ENCODE measurements at places on chromosomes 5 and 9.

DNA sequence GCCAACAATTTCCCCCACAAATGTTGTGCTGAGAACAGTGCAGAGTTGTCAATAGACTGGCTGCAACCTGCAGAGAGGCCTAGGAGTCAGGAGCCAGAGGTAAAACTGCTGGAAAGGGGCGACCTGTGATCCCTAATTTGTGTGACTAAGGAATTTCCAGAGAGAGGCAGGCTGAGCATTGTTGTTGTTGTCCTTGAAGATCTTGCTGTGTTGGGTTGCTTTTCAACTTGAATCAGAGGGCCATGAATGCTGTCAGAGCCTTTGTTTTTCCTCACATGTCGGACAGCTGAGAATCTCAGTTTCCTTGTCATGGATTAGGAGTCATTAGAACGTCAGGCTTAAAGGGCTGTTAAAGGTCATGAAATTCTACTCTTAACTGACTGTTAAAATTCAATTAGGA, 134.6 kb upstream of the ASTN2 start:
- no peak for DNase-seq

DNA sequence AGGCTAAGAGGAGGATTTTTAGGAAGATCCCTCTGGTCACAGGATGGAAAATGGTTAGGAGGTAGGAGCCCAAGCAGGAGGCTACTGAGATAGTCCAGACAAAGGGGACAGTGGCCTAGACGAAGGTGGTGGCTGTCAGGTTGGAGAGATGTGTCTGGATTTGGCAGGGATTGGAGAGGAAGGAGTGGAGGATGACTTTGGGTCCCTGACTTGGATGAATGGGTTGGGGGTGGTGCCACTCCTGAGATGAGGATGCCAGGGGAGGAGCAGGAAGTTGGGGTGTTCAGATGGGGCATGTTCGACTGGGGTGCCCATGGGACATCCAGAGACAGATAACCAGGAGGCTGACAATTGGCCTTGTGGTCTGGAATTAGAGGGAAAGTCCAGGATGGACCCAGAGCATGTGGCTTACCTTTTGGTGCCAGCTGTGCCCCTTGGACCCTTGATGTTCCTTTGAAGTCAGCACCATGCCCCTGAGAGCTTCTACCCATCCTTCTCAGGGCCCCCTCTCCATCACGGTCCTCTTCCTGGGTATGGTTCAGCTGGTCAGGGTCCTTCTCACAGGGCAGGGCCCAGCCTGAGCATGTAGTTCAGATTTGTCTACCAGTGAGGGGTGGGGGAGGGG, 15.1 kb upstream of the IGFBPL1 start:
- no peak for DNase-seq

GRCh38 chr5:135272311-135272805, 126.7 kb downstream of the MACROH2A1 start:
- no peak for DNase-seq

DNA sequence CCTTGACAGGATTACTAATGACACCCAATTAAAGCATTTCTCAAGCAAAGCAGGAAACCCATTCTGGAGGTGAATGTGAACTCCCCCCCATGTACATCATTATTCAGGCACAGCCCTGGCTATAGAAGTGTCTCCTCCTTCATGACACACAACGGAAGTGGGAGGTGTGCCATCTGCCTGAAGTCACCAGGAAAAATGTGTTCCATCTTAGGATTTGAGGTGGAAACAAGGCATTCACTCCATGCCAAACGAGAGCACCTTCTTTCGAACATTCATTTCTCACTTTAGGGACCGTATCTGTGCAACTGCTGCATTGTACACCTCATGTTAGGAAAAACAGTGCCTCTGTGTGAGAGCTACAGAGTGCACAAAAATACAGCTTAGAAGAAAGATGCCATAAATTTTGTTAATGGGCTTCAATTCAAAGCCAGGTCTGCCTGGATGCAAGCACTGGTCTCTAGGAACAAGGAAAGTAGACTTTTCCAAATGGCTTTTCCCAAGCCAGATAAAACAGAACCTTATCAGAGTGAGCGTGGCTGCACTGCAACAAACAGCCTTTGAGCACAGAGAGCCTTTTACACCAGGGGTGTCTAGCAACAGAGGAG, 19.4 kb downstream of the GOLM1 start:
- DNase-seq = no peak

- DNase-seq = no peak
Measured at GRCh38 chr9:127360250-127360649, 36.7 kb upstream of the SLC2A8 start.

DNA sequence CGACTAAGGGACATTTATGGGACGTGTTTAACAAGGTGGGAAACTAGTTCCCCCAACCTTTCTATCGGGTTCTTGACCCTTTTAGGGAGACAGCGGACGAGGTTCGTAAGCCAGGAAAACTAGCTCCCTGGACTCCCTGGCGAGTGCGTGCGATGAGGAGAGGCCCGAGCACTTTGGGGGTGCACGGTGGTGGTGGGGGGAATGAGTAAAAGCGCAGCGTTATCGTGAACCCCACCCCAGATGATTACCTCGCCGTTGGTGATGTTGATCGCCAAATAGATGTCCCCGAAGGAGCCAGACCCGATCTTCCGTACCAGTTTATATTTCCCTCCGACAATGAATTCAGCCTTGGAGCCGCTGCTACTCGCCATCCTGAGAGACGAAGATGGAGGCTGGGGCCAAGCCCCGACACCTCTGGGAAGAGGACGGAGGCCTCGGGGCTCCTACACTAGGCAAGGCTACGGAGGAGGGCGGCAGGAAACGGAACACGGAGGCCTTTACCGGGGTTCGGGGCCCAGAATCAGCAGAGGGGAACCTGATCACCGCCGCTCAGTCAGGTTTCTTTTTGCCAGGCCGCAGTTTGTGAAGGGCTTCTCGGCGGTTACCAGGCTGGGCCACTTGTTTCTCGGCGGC, 529 bp downstream of the CSNK1A1 start:
- DNase-seq = no peak

DNA sequence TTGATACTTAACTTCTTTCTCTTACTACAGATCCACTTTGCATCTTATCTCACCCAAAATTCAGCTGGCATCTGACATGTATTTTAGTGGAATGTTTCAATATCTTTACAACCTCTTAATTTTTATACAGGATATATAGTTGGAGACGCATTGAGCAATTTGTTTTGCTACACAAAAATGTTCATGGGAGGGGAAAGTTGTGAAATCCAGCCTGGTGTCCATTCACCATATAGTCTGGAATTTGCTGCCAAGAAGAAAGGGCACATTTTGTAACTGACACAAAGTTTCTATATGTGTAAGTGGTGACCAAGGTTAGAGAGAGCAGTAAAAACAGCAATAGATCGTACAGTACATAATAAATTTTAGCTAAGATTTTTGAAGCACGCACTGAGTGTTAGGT, 14.0 kb upstream of the CHD1 start:
- DNase-seq = no peak

GRCh38 chr5:122035913-122036312, 42.1 kb downstream of the LOX start:
- no peak for DNase-seq

- DNase-seq = no peak
Measured at GRCh38 chr5:172223901-172224873, 30.2 kb downstream of the EFCAB9 start.

DNA sequence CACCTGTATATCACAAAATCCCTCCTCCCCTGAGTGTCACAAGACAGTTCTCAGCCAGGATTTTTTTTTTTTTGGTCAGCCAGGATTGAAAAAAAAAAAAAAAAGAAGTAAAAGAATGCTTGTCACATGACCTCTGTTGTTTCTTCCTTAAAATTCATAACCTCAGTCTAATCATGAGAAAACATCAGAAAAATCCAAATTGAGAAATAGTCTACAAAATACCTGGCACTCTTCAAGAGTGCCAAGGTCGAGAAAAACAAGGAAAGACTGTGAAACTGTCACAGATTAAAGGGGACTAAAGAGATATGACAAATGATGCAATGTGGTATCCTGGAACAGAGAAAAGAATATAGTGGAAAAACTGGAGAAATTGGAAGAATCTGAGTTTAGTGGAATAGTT, 58.5 kb upstream of the SUB1 start:
- DNase-seq = no peak

DNA sequence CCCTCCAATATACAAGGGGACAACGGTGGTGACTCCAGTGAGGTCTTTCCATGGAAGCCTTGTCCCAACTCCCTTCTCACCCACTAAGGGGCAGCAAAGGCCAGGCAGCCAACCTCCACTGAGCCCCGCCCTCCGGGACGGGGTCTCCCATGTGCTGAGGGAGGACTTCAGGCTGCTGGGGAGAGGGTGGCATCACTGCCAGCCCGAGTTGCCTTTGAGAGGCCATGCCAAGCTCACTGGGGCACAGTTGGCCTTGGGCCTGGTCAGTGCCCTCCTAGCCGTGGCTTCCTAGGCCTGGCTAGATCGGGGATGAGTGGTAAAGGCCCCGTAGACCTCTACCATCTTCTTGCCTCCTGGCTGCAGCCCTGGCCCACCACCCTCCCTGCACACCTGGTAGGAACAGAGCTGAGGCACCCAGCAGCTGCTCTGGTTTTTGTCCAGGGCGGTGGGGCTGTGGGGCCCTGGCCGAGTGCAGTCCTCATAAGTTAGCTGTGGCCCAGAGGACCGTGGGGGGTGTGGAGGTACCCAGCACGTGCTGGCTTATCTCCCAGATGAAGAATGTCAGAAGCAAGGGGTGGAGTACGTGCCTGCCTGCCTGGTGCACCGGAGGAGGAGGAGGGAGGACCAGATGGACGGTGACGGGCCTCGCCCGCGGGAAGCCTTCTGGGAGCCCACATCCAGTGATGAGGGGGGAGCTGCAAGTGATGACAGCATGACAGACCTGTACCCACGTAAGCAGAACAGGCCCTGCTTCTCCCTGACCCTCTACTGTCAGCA, 3.2 kb downstream of the SURF2 start:
- no peak for DNase-seq

GRCh38 chr5:89016741-89017303, 133.8 kb upstream of the MEF2C start:
- no peak for DNase-seq

GRCh38 chr5:18305288-18305924, 671.1 kb downstream of the TAF11L14 start:
- DNase-seq = peak; percentile 49

DNA sequence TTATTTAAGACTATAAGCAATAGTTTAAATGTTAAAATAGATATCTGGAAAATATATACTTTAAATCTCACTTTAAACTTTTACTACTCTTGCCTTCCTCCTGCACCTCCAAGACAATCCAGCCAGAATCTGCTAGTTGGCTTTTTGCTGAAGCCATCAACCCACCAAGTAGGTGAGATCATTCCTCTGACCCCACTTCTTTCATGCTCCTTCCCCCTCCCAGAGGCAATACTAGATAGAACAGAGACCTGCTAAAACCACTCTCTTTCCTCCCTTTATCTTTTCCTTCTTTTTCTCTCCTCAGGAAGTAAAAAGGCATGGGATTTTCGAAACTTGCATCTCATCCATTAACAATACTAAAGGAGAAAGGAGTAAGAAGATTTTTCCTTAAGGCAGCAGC, 30.1 kb upstream of the CAMK4 start:
- DNase-seq = no peak

DNA sequence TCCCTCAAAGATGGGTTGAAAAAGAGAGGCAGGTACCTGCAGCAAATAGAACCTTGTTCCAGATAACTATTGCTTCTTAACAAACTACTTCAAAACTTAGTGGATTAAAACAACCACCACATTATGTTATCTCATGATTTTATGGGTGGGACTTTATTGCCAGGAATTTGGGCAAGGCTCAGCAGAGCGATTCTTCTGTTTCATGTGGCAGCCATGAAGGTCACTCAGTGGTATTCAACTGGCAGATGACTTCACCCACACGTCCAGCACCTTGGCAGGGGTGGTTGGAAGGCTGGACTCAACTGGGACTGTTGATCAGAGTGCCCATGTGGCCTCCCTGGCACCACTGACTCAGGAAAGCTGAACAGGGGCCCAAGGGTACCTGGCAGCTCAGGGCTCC, 112.0 kb downstream of the HSD17B3 start:
- no peak for DNase-seq

- DNase-seq = peak; percentile 43
Measured at GRCh38 chr9:128254855-128255759, 20.7 kb downstream of the GOLGA2 start.

- no peak for DNase-seq
Measured at GRCh38 chr5:10532421-10532820, 31.4 kb upstream of the ANKRD33B start.

DNA sequence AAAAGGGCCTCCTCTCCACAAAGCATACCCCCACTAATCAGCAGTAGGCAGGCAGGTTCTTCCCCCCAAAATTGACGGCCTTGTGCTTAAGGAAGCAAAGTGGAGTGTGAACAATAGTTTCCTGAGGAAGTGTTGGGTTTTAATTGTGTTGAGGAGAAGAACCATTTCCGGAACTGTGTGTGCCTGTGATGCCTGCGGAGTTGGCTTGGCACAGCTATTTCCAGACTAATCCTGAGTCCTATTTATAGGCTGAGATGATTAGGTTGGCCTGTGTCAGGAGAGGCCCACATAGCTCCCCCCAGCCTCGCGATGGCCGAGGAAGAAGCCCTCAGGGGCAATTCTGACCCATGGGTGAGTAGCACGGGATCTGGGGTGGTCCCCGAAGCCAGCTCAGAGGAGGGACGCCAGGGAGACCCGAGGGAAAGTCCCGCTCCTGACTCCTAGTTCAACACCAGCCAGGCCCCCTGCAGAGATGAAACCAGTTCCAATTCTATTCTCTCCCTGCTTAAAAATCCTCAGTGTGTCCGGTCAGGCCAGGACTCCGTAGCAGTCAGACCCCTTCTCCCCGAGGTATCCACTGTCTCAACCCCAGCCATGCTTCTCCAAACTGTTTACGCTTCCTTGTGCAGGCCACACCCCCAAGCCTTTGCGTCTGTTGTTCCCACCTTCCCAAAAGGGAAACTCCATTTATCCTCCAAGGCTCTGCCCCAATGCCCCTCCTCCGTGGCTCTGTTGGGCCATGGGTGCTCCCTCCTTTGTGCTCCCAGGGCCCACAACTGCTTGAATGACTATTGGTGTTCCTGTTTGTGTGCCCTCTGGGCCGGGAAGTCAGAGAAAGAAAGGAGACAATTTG, 18.1 kb downstream of the GSN start:
- DNase-seq = peak; percentile 65

- DNase-seq = no peak
Measured at GRCh38 chr5:88405783-88406182, 137.1 kb upstream of the TMEM161B start.

DNA sequence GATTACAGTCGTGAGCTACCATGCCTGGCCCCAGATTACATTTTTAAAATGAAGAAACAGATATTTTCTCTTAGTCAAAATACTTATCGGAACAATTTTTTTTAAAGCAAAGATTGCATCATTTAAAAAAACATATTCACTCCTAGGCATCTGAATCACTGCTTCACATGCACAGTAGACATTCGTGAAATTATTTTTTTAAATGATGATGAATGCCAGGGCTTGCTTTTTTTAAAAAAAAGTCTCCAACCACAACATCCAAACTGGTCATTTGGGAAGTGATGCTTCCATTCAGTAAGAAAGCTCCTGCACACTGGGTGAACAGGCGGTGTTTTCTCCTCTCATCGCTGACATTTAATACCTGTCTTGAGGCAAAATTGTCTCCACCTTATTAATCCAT, 223.0 kb upstream of the DMRT1 start:
- no peak for DNase-seq

- DNase-seq = no peak
Measured at GRCh38 chr5:95935553-95936100, 26.0 kb downstream of the ELL2 start.

- no peak for DNase-seq
Measured at GRCh38 chr5:95432779-95433178, 41.6 kb downstream of the FAM81B start.

- DNase-seq = no peak
Measured at GRCh38 chr9:32136700-32137339, 247.6 kb upstream of the ACO1 start.

GRCh38 chr5:17224858-17225511, 7.6 kb downstream of the BASP1 start:
- no peak for DNase-seq

- DNase-seq = no peak
Measured at GRCh38 chr5:168288349-168289245, 2.8 kb upstream of the WWC1 start.

All from skin of body (tissue), 3 donors.